Esophagus muscularis mucosa (tissue), 4 donors: ENCODE measurements at places on chromosomes 6 and 20. TPM values are rescaled to one million over a fixed set of nuclear protein-coding genes. Genes with fewer than 3 reads are reported as not detected.
A peak's percentile ranks its signal among the peaks of the same experiment; 100 is the strongest.

Gene GABRR1
- total RNA-seq = 0.13 TPM

Gene SLC13A3
- total RNA-seq = 0.58 TPM

Gene ESR1
- total RNA-seq = 0.84 TPM

Gene CHMP4B
- total RNA-seq = 94.9 TPM

Gene GHRH
- total RNA-seq = not detected

Gene CNBD2
- total RNA-seq = 4.2 TPM

Gene CLPSL2
- total RNA-seq = not detected

Gene OR2H1
- not detected for total RNA-seq

- H3K4me3 ChIP-seq = no peak overlapping the region
- no peak overlapping the region for H3K27ac ChIP-seq
- peaks cover 12% of the 10 kb centered on the region for H3K27me3 ChIP-seq
- DNase-seq = peak; percentile 75
Observed at GRCh38 chr6:7624796-7625710, 35.1 kb downstream of the SNRNP48 start.

DNA sequence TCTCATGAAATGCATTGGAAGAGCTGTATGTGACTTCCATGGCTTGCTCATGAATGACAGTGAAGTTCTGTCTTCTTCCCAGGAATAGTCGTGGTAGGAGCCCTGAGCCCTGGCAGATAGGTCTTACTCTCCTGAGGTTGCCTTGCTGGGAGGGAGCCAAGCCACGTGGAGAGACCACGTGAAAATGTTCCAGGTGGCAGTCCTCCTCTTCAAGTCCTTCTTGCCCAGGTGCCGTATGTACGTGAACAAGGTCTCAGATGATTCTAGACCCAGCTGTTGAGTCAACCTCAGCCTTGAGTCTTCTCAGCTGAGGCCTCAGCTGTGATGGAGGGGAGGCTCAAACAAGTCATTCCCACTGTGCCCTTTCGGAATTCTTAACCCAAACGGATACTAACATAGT, 192.4 kb upstream of the PRDM1 start:
- H3K36me3 ChIP-seq = no peaks in the 10 kb centered on the region
- no peaks in the 10 kb centered on the region for H3K27me3 ChIP-seq
- H3K27ac ChIP-seq = no peak overlapping the region
- DNase-seq = peak; percentile 57

GRCh38 chr20:21174516-21175239, 48.8 kb downstream of the KIZ start:
- no peaks in the 10 kb centered on the region for H3K36me3 ChIP-seq
- no peaks in the 10 kb centered on the region for H3K27me3 ChIP-seq
- no peak overlapping the region for H3K27ac ChIP-seq

DNA sequence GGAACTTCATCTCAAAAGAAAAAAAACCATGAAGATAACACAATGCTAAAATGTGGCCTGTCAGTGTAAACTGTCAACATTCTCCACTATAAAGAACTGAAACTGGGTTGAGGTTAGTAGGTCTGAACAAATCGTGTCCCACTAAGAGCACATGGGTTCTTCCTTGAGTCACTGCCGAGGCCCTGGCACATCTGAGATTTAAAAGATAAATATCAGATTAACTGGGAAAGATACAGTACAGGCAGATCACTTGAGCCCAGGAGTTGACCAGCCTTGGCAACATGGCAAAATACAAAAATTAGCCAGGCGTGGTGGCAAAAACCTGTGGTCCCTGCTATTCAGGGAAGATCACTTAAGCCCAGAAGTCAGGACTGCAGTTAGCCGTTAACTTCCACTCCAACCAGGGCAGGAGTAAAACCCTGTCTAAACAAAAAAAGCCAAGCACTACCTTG, 5.6 kb downstream of the EEF1A1 start:
- H3K4me1 ChIP-seq = peaks cover 48% of the 10 kb centered on the region
- peaks cover 32% of the 10 kb centered on the region for H3K36me3 ChIP-seq
- no peak for DNase-seq
- peak overlapping the region; percentile 61 for H3K27ac ChIP-seq
- H3K4me3 ChIP-seq = no peak overlapping the region

GRCh38 chr20:63501818-63502670, 3.2 kb upstream of the EEF1A2 start:
- no peak overlapping the region for H3K4me3 ChIP-seq
- peaks cover 4% of the 10 kb centered on the region for H3K27me3 ChIP-seq
- H3K27ac ChIP-seq = no peak overlapping the region
- no peak for DNase-seq
- H3K4me1 ChIP-seq = peaks cover 36% of the 10 kb centered on the region

DNA sequence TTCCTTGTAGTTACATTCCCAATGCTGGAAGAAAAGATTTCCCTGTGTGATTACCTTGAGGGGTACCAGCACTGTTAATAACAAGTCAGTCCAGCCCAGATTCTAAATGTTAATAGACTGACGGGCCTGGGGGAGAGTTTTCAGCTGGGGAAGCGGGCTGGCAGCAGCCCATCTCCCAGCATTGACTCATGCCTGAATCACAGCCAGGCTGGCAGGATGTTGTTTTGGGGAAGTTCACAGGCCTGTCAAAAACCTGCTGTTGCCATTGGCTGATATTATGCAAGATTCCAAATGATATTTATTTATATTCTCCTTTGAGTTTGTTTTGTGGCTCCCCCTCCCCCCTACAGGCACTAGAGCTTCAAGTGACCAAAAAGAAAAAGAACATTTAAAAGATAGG, 213.9 kb upstream of the CNR1 start:
- H3K4me3 ChIP-seq = no peak overlapping the region
- H3K27ac ChIP-seq = peak overlapping the region; percentile 22
- no peak for DNase-seq
- no peaks in the 10 kb centered on the region for H3K36me3 ChIP-seq
- H3K4me1 ChIP-seq = peaks cover 17% of the 10 kb centered on the region

DNA sequence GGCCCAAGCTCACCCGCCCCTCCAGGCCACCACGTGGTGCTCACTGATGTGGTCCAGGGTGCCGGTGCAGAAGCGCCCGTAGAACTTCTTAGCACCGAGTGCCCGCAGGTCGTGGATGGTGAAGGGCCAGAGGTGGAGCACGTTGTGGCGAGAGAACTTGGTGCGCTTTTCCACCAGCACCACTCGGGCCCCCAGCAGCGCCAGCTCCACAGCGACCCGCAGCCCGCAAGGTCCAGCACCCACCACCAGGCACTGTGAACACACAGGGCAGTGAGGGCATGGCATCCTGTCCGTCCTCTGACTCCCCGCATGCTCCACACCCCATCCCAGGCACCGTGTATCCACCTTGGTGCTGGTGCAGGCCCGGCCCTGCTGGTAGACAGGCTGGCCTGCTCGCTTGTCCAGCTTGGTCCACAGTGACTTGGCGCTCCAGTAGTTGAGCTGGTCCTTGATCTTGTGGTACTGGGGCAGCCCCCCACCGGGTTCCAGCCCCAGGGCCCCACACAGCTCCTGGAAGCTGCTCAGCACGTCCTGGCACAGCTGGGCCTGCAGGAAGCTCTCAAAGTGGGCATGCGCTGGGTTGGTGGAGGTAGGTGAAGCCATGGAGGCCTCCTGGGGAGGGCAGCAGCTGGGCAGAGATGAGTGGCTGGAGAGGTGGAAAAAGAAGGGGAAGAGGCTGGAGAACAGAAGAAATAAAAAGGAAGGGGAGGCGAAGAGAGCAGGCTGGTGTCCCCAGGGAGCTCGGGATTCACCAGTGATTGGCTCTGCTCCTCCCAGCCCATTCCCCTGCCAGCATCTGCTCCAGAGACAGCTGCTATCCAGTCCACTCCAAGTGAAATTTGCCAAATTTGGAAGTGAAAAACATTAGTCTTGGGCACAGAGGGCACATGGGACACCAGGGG, 1.7 kb downstream of the MICAL1 start:
- peak overlapping the region; percentile 90 for H3K4me3 ChIP-seq
- DNase-seq = no peak

- H3K4me3 ChIP-seq = no peak overlapping the region
- peak overlapping the region; percentile 22 for H3K27ac ChIP-seq
- no peaks in the 10 kb centered on the region for H3K36me3 ChIP-seq
- DNase-seq = no peak
- no peaks in the 10 kb centered on the region for H3K27me3 ChIP-seq
Observed at GRCh38 chr20:33677991-33678702, 3.9 kb upstream of the NECAB3 start.

- no peaks in the 10 kb centered on the region for H3K36me3 ChIP-seq
- no peak overlapping the region for H3K27ac ChIP-seq
- no peaks in the 10 kb centered on the region for H3K4me1 ChIP-seq
- no peaks in the 10 kb centered on the region for H3K27me3 ChIP-seq
- H3K4me3 ChIP-seq = no peak overlapping the region
Observed at GRCh38 chr6:118683881-118684872, 32.8 kb upstream of the CEP85L start.

DNA sequence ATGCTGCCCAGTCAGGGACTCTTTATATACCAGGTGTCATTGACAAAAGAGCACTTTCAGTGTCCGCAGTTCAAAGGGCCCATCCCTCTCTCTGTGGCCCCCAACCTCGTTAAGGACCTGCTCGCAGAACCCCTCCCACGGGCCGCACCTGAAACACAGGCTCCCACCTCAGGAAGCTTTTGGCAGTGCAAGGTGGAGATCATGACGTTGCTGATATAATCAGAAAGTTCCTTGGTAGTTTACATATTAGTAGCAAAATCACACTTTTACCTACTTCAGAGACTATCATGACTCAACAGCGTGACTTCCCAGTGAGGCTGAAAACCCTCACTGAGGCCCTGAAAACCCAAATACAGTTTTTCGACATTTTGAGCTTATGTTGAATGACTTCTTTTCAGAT, 4.1 kb downstream of the TTLL2 start:
- DNase-seq = no peak
- no peak overlapping the region for H3K4me3 ChIP-seq
- no peaks in the 10 kb centered on the region for H3K36me3 ChIP-seq
- no peaks in the 10 kb centered on the region for H3K4me1 ChIP-seq

DNA sequence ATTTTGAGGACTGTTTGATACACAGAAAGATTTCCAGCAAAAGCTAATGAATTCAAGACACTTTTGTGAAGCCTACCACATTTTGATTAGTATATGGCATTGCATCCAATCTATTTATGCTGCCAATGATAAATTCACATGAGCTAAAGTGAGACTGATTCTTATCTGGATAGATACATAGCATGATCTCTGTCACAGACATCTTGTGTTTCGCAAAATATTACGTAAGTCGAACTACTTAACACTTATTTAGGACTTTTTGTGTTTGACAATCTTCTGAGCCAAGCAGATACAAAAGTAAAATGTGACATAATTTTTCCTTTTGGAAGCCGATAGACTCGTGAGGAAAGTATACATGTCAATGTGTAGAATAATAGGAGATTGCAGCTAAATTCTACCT, 251.6 kb downstream of the HACE1 start:
- H3K27me3 ChIP-seq = no peaks in the 10 kb centered on the region
- no peak overlapping the region for H3K4me3 ChIP-seq
- no peaks in the 10 kb centered on the region for H3K36me3 ChIP-seq
- no peak overlapping the region for H3K27ac ChIP-seq
- DNase-seq = no peak

- H3K4me3 ChIP-seq = no peak overlapping the region
- no peak overlapping the region for H3K27ac ChIP-seq
- DNase-seq = no peak
- peaks cover 5% of the 10 kb centered on the region for H3K4me1 ChIP-seq
Observed at GRCh38 chr6:3293271-3294155, 34.8 kb downstream of the PSMG4 start.

GRCh38 chr20:1034415-1034789, 32.3 kb upstream of the RSPO4 start:
- H3K27me3 ChIP-seq = no peaks in the 10 kb centered on the region
- no peak overlapping the region for H3K4me3 ChIP-seq
- H3K4me1 ChIP-seq = no peaks in the 10 kb centered on the region
- no peaks in the 10 kb centered on the region for H3K36me3 ChIP-seq
- DNase-seq = no peak

DNA sequence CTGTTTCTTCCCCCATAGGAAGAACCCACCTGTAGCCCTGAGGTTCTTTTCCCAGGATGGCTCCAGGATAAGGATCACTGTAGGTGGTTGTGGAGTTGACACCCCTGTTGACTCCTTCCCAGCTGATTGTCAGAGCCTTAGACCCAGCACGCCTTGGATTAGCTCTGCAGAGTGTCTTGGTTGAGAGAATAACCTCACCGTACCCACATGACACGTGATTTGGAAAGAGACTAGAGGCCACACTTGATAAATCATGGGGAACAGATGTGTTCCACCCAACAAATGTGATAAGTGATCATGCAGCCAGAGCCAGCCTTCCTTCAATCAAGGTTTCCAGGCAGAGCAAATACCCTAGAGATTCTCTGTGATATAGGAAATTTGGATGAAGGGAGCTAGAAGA, 12.2 kb downstream of the BTN3A1 start:
- H3K36me3 ChIP-seq = peaks cover 44% of the 10 kb centered on the region
- no peaks in the 10 kb centered on the region for H3K27me3 ChIP-seq
- no peak overlapping the region for H3K27ac ChIP-seq
- no peak overlapping the region for H3K4me3 ChIP-seq
- DNase-seq = no peak
- H3K4me1 ChIP-seq = no peaks in the 10 kb centered on the region

DNA sequence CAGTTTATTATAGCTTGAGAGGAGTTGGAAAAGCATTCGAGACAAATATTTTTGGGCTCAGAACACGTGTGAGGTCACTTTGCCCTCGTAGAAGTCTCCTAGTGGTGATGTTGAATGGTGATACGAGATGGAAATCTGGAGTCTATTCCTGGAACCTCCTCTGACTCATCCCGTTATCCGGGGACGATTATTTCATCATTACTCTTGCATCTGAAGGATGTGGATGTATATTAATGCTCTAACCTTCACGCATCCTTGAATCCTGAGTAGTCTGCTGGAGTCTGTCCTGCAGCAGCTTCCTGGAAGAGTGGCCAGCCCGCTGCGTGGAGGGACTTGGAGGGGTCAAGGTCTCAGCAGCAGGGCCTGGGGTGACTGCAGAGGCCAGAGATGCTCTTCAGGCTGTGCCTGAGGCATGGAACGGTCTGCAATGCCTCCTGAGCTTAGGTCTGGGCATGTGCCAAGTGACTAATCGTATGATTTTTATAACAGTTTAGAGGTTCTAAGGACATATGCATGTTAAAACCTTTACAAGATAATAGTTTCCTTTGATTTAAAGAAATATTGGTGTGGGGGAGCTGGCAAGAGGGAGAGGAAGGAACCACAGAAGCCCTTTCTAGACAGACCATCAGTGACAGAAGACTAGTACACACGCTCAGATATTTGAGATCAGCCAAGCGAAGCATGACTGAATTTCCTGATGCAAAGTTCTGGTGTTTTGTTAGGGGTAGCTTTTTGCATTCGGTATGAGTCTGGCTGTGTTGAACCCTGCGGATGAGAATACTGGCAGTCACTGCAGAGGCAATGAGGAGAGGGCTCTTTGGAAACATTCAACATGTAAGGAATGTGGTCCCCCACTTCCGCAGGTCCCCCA, 400.2 kb downstream of the QKI start:
- no peaks in the 10 kb centered on the region for H3K27me3 ChIP-seq
- peaks cover 8% of the 10 kb centered on the region for H3K4me1 ChIP-seq
- peak; percentile 89 for DNase-seq
- no peak overlapping the region for H3K27ac ChIP-seq
- H3K36me3 ChIP-seq = no peaks in the 10 kb centered on the region
- no peak overlapping the region for H3K4me3 ChIP-seq

DNA sequence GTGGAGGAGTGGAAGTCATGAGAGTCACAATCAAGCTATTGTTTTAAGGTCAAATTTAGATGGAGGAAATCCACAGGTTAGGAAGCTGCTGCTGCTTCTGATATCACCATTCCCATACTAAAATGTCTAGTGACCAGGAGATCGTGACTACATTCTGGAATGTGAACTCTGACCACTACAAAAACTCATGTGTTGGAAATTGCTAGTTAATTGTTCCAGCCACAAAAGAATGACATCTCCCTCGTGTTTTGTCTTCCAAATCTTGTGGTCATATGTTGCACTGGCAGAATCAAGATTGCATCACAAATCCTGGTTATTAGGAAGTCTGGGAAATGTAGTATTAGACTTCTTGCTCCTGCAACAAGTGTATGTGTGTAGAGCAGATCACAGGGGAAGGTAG, 441.9 kb downstream of the CD109 start:
- H3K27ac ChIP-seq = no peak overlapping the region
- no peak for DNase-seq
- no peaks in the 10 kb centered on the region for H3K27me3 ChIP-seq
- H3K4me1 ChIP-seq = no peaks in the 10 kb centered on the region
- no peaks in the 10 kb centered on the region for H3K36me3 ChIP-seq
